CD4-positive, alpha-beta T cell treated with Interleukin-1 beta for 1 hour (primary cell): ENCODE measurements at places on chromosomes 2 and 18.

DNA sequence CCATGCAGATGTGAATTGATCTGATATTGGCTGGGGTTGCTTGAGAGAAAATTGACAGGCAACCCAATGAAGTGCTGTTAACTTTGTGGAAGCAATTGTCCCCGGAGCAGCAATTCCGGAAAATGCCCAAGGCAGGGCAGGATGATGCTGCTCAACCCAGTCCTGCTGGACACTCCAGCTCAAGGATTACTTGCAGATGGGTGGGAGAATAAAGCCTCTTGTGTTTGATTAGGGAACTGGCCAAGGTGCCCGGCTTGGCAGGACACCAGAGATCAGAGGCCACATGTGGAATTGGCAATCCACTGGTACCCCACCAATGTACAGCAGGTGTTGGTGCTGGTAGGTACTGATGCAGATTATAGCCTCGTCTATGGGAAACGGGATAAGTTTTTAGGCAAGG, 12.3 kb upstream of the C2orf42 start:
- no peak for DNase-seq

- no peak for DNase-seq
Observed at GRCh38 chr2:3642521-3643215, 15.3 kb upstream of the ALLC start.

DNA sequence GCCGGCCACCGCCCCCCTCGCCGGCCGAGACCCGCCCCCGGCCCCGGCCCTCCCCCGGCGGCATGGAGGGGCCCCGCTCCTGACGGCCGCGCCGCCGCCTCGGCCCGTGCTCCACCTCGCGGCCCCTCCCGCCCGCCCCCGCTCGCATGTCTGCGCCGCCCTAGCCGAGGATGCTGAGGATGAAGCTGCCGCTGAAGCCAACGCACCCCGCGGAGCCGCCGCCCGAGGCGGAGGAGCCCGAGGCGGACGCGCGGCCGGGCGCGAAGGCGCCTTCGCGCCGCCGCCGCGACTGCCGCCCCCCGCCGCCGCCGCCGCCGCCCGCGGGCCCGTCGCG, 397 bp downstream of the ZCCHC2 start:
- DNase-seq: no peak

DNA sequence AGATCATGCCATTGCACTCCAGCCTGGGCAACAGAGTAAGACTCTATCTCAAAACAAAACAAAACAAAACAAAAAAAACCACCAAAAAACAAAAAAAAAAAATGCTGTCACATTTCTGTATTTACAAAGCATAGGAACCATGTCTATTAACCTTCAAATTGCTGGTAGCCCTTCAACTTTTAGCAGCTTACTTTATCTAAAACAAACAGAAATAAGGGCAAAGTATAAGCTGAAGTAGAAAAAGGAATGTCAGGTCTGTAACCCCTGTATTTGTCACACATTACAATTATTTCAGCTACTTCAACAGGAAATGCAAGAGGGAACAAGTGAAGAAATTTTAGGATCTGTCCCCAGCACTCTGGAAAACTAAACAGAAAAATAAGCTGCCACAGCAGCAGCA, 25.4 kb downstream of the TYMS start:
- no peak for DNase-seq

GRCh38 chr18:39329496-39330275, 1764.1 kb upstream of the CELF4 start:
- DNase-seq: no peak

GRCh38 chr2:161796192-161796591, 172.0 kb downstream of the SLC4A10 start:
- DNase-seq: no peak
